ENCODE measurements at places on chromosomes 1 and 21.

DNA sequence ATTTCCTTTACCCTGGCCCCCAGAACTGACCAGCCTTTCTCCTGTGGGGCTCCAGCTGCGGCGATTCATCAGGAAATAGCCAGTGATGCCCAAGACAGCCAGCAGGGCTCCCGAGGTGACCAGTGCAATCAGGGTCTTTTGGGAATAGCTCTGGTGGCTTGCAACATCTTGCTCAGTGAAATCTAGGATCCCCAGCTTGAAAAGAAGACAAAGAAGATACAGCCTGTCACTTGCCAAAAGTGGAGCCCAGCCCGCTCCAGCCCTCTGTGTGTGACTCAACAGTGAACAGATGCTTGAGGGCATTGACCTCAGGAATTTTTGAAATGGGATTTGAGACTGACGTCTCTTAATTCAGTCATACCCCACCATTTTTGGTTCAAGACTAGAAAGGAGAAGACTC, 22.3 kb downstream of the CD34 start:
- DNase-seq: no peak

DNA sequence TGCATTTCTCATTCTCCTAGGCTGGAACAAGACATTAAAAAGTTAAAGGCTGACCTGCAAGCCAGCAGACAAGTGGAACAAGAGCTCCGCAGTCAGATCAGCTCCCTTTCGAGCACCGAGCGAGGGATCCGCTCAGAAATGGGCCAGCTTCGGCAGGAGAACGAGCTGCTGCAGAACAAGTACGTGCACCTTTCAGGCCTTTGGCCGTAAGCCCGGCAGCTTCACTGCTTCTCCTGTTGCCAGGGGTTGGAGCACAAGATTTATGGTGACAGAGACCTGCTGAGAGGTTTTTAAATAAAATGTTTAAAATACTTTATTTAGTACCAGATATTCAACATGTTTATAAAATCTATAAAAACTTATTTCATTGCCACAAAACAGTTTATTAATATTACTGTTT, 53.4 kb downstream of the MACO1 start:
- DNase-seq: no peak

DNA sequence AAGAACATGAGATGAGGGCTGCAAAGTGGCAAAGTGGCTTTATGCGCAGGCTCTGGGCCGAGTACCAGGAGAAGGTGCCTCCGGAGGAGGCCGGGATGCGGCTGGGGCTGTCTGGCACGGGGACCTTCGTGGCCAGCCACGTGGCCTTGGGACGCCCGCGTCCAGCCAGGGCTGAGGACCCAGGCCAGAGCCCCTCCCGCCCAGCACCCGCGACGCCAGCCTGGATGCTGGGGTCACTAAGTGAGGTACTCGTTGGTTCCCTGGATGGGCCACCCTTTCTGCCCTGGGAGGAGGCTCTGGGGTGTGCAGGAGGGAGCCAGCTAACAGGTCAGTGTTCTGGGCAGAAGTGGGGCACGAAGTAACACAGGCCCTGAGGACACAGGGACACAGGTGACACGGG, 12.6 kb downstream of the SCNN1D start:
- DNase-seq: no peak

- no peak for DNase-seq
Observed at GRCh38 chr21:38486221-38486620, 12.1 kb downstream of the ERG start.

DNA sequence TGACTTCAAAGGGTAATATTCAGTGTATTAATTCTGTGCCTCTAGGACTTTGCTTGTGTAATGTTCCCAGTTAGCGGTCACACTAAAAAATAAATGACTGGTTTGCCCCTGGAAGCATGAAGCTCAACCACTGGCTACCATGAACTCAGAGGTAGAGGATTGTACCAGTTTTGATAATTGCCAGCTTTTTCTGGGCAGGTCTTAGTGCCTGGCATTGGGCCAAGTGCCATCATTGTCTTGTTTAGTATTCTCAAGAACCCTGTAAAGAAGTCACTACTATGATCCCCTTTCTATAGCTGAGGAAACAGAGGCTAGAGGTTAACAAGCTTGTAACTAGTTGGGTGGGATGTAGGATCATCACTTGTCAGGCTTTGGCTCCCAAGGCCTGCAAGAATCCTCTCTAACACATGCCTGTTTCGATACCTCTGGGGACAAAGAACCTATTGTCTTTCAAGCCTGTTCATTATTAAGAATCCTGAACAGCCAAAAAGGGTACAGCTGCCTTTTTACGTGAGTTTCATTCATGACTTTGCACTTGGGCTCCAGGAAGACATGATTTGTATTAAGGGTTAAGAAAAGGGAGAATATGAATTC, 121.9 kb upstream of the JUN start:
- DNase-seq: no peak

- no peak for DNase-seq
Observed at GRCh38 chr1:22556391-22557104, 6.7 kb upstream of the EPHA8 start.

DNA sequence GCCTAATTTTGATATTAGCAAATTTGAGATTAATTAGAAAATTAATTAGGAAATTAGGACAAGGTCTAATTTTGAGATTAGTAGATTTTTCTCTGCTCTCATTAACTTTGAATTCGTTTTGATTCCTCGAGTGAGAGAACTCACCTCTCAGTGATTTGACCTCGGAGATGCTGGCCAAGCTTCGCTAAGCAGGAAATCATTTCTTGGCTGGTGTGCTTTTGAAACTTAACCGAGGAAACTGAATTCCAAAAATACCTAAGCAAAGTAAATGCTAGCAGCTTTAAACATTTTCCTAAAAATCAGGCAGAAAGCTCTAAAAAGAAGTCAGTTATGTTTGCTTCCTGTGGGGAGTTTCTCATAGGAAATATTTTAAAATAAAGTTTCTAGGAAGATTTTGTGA, 34.9 kb downstream of the CDC14A start:
- no peak for DNase-seq

- DNase-seq: no peak
Observed at GRCh38 chr1:64955097-64956009, 11.0 kb downstream of the JAK1 start.

DNA sequence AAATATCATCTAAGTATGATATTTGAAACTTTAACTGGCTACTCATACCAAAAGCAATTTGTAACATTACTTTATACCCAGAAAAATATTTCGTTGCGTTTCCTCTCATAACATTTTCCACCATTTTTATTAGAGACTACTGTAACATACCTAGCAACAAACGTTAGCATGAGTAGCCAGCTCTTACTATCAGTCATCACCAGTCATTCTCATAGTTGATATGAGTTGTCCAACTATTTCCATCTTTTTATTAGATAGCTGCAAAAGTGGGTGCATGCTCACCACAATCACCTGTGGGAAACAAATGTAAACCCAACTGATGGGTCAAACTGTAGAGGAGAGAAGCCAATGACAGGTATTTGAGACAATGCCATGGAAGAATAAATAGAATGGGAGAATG, 114.6 kb downstream of the AKT3 start:
- DNase-seq: no peak

GRCh38 chr21:44959376-44960091, 19.7 kb downstream of the SLX9 start:
- DNase-seq: no peak

DNA sequence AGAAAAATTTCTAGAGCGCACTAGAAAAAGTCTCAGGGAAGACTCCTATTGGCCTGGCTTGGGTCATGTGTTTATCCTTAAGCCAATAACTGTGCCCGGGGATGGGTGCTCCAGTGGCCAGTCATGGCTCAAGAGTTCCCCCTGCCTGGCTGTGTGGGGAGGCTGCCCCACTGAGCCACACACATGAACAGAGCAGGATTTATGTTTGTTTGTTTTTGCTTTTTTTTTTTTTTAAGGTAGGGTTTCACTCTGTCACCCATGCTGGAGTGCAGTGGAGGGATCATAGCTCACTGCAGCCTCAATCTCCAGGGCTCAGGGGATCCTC, 21.8 kb downstream of the EDN2 start:
- no peak for DNase-seq
